ENCODE measurements at places on chromosomes 1 and 21. TPM values are rescaled to one million over a fixed set of nuclear protein-coding genes. Genes with fewer than 3 reads are reported as not detected.

ANXA9 gene
- total RNA-seq = 0.86 TPM

TTC13 gene
- total RNA-seq = 18.6 TPM

SPRR2G gene
- not detected for total RNA-seq

ZNF593OS gene
- total RNA-seq = 0.32 TPM

DIRAS3 gene
- 2.3 TPM for total RNA-seq

RNF186 gene
- total RNA-seq = not detected

KCND3 gene
- total RNA-seq = 1.3 TPM

SPRR1B gene
- not detected for total RNA-seq

Data from fibroblast of villous mesenchyme (primary cell).